ENCODE measurements at places on chromosomes 4 and X.
A peak's percentile ranks its signal among the peaks of the same experiment; 100 is the strongest.

- no peak for DNase-seq
These were observed 1.5 kb upstream of the NR3C2 start for GRCh38 chr4:148443512-148444295.

- DNase-seq = no peak
These were observed 40.0 kb downstream of the CHRDL1 start for GRCh38 chrX:110755611-110756010.

DNA sequence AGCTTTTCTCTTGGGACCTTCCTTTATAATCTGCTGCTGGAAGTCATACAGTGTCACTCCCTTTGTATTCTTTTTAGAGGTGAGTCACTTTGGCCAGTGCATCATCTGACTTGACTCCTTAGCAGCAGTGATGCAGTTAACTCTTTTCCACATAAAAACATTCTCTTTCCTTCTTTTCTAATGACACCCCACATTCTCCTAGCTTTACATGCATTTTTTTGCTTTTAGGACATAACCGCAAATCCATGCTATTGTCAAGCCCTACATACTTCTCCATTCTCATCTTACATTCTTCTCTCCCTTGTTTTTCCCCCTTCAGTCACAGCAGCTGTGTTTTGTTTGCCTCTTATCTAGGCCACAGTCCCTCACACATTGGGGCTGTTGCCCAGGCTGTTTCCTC lies 55.1 kb downstream of the ZNF330 start:
- DNase-seq = peak; percentile 19

GRCh38 chr4:88246600-88246999 lies 37.8 kb downstream of the PPM1K start:
- no peak for DNase-seq

- DNase-seq = no peak
These were observed 18.3 kb upstream of the HTRA3 start for GRCh38 chr4:8251110-8251883.

- DNase-seq = no peak
These were observed 10.2 kb downstream of the ADGRL3 start for GRCh38 chr4:61210186-61210939.

GRCh38 chr4:145231906-145232700 lies 51.7 kb upstream of the OTUD4 start:
- no peak for DNase-seq

DNA sequence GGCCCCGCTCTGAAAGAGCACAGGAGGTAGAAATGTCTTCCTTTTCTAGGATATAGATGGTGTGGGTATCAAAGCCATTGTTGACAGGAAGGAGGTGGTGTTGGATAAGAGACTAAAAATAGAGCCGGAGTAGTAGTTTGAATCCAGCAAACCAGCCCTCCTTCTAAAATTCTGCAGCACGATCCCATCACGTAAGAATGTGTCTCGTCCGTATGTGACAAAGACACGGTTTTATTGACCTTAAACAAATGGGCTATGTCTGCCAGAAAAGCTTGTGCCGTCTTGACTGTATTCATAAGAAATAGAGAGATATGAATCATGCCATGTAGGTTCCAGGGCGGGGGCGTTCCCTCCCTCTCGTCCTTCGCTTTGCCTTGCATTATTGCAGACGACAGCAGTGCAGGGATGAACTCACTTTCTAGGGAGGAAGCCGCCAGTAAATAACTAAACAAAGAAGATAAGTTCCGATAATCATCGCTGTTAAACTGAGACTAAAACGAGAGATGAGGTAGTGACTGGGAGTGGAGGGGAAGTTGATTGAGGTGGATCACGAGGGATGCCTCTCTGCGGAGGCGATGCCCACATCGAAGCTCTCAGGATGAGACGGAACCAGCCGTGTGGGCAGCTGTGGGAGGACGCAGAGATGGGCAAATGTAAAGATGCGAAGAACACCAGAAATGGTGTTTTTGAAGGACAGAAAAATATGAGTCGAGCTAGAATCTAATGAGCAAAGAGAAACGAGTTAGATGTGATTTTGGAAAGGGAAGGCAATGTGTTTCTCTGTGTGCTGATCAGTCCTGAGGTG lies 3.4 kb downstream of the TENM3 start:
- DNase-seq = no peak

GRCh38 chr4:107755841-107756356 lies 35.9 kb upstream of the PAPSS1 start:
- DNase-seq = no peak

- no peak for DNase-seq
These were observed 20.6 kb downstream of the SCD5 start for GRCh38 chr4:82777857-82778525.

DNA sequence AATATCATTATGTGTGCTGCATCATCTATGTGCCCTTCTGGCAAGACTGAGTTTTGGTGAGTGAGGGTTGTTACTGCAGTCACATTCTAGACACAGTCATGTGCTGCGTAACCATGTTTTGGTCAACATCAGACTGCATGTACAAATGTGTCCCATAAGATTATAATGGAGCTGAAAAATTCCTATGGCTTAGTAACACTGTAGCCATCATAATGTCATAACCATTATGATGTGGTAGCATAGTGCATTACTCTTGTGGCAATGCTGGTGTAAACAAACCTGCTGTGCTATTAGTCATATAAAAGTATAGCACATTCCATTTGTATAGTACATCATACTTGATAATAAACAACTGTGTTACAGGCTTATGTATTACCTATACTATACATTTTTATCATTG lies 198.1 kb upstream of the NUDT6 start:
- DNase-seq = no peak

- peak; percentile 39 for DNase-seq
These were observed 138.8 kb downstream of the TEX11 start for GRCh38 chrX:70769659-70770227.

GRCh38 chrX:15751155-15751819 lies 13.2 kb downstream of the CA5B start:
- peak; percentile 58 for DNase-seq
